Caco-2 (cell line): ENCODE measurements at places on chromosomes 3 and 15. TPM values are rescaled to one million over a fixed set of nuclear protein-coding genes. Genes with fewer than 3 reads are reported as not detected.

The STT3B gene
- 162 and 165 TPM in 2 replicates for total RNA-seq

The LINS1 gene
- 11.0 and 12.0 TPM in 2 replicates for total RNA-seq

The SAMMSON gene
- total RNA-seq: not detected in 2 replicates

The TRH gene
- total RNA-seq: not detected in 2 replicates
